ENCODE measurements at places on chromosomes 5 and 9. TPM values are rescaled to one million over a fixed set of nuclear protein-coding genes. Genes with fewer than 3 reads are reported as not detected.

Gene MLANA
- total RNA-seq: not detected

Gene ASB6
- total RNA-seq: 9.2 TPM

Gene EQTN
- total RNA-seq: not detected

Gene ZFP2
- total RNA-seq: 5.4 TPM

Gene C9orf152
- total RNA-seq: not detected

Gene GABRA6
- total RNA-seq: not detected

Gene GLRA1
- total RNA-seq: not detected

Gene IL4
- not detected for total RNA-seq

Gene HNRNPAB
- total RNA-seq: 101 TPM

Gene C5orf15
- 35.7 TPM for total RNA-seq

Gene NEURL1B
- 42.8 TPM for total RNA-seq

Gene SNCAIP
- total RNA-seq: 3.1 TPM

Gene VCAN
- total RNA-seq: 37.5 TPM

Gene HRH2
- 3.8 TPM for total RNA-seq

Gene IL17B
- 6.4 TPM for total RNA-seq

Gene PCDHB15
- 7.3 TPM for total RNA-seq

Gene NPDC1
- total RNA-seq: 21.4 TPM

DNA sequence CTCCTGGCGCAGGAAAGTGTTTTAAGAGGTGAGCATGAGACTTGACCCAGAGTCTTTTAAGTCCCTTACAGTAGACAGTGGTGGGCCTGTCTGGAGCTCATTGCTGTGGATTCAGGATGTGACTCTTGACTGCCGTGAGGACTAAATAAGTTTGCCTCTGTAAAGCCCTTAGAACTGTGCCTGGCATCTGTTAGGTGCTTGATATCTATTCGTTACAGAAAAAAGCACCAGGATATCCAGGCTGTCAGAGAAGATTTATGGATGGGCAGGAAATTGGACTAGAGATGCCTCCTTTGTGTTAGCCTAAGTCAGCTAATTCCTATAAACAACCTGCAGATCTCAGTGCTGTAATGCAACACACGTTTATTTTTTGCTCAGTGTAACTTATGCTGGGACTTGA, 12.6 kb downstream of the ERGIC1 start:
- no peak for DNase-seq

DNA sequence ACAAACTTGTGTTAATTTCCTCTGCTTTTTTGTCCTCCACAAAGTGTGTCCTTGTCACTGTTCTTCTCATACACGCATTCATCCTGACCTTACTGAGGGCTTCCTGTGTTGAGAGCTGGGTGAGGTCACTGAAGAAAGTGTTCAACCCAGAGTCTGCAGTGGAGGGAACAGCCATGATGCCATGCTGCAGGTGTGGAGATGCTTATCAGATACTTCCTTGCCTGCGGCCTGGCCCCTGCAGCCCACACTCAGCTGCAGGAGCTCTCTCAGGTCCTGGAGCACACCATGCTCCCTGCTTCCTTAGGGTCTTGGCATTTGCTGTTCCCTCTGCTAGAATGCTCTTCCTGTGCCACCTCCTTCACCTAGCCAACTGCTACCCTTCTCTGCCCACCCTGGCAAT, 108.1 kb upstream of the SPRY4 start:
- DNase-seq: no peak

- DNase-seq: no peak
Observed at GRCh38 chr5:58235299-58235698, 224.6 kb downstream of the PLK2 start.

DNA sequence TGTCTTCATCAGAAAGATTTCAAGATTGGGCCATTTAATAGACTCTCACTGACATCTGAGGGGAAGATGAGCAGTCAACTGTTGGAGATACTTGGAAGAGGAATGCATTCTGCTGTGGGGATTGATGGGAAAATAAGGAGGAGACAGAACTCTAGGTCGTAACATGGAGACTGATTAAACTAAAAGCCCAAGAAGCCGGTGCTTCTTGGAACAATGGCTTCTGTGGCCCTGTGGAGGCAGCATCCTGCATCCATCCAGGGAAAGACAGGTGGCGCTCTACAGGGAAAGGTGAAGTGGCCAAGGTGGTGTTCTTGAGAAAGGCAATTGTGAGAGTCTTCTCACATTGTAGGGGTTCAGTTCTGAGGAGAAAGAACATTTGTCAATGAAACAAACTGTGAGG, 31.3 kb downstream of the ZFAND5 start:
- no peak for DNase-seq

GRCh38 chr9:93468763-93469456, 15.5 kb upstream of the FAM120AOS start:
- DNase-seq: no peak

GRCh38 chr9:120742951-120743416, 28.7 kb upstream of the MEGF9 start:
- no peak for DNase-seq

DNA sequence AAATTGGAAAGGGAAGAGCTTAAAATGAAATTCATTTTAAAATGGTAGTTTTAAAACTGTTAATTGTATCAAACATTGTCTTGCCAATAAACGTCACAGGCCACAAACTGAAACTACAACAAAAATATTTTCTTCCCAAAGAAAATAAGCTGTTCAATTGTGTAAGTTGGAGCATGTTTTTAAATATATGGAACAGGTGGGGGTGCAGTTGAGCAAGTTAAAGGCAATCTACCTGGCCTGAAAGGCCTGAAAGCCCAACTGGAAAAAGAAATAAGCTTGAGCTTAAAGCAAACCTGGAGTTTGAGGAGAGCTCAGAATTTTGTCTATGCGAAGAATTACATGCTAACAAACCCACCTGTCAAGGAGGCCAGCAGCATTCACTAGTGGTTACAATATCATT, 439.5 kb downstream of the ACTL7B start:
- DNase-seq: no peak

DNA sequence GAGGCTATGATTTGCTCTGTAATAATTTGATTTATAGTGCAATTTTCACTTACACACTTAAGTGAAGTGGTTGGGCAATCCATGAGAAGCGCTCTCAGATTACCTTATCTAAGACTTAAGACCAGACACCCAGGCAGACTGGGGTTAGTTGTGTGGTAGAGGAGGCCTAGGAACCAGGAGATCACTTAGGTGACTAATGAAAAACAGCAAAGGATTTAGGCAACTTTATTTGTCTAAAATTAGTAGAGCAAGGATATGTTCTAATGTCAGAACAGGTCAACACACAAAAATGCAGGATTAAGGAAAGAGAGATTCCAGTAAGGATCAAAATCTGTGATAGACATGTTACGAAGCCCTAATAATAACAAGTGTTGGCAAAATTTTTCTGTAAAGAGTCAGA, 913.8 kb downstream of the TLE1 start:
- DNase-seq: no peak

DNA sequence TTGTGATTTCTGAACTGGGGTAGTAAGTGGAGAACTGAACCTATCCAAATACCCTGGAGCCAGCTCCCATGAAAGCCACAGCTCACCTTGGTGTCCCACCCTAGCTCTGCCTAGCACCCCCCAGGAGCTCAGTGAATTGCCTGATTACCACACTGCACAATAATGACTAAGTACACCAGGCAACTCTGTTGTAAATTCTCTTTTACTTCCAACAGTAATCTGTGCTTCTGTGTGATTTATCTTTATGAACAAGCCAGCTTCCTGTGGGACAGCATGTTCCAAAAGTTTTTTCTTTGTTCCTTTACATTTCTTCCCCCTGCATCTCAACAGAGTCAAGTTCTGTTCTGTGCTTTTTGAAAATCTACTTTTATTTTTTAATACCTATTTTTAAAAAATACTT, 22.1 kb upstream of the GRPEL2 start:
- DNase-seq: no peak

GRCh38 chr5:41918105-41918504, 7.0 kb upstream of the FBXO4 start:
- DNase-seq: no peak

DNA sequence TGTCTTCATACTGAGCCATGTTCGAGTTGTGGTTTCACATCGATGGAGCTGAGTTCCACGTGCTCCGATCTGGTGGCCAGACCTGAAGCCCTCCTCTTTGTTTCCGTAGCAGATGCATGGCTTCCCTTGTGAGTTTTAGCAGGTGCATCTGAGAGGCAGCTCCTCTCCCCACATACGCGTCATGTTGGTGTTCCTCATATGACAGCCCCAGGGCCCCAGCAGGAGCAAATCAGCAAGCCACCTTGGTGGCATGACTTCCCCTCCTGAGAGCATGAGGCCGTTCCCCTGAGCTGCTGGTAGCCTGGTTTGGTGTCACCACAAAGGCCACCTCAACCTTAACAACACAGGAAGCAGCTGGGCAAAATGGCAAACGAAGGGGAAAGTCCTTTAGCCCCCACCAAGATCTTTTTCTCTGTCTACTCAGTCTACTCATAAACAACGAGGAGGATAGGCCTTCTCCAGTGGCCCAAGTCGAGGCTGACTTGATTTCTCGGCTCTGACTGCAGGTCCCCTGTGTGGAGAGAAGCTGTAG, 5.9 kb downstream of the CYFIP2 start:
- DNase-seq: no peak

DNA sequence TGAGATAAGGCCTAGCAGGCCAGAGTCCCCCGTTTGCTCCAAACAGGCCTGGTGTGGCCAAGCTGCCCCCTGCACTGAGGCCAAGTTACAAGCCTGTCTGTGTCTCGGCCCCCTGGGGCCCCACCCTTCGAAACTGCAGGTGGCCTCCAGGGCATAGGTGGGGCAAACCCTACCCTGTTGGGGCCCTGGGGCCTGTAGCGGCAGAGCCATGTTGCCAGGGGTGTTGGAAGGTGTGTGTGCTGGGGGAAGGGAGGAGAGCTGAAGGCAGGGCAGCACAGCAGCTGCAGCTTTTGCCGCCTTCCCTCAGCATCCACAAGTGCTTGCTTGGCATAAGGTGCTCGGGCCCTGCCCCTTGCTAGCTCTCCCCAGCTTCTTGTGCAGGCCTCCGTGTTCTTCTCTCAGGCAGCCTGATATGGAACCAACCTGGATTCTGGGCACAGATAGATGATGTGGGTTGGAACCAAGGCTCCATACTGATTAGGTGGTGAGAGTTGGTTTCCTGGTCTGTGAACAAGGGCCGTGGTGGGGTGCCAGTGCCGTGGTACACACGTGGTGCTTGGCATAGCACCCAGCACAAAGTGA, 12.7 kb downstream of the IRF1 start:
- DNase-seq: peak; percentile 60

GRCh38 chr5:91361790-91362189, 21.3 kb downstream of the ARRDC3 start:
- no peak for DNase-seq

GRCh38 chr9:109190151-109190550, 23.1 kb upstream of the FRRS1L start:
- DNase-seq: no peak

DNA sequence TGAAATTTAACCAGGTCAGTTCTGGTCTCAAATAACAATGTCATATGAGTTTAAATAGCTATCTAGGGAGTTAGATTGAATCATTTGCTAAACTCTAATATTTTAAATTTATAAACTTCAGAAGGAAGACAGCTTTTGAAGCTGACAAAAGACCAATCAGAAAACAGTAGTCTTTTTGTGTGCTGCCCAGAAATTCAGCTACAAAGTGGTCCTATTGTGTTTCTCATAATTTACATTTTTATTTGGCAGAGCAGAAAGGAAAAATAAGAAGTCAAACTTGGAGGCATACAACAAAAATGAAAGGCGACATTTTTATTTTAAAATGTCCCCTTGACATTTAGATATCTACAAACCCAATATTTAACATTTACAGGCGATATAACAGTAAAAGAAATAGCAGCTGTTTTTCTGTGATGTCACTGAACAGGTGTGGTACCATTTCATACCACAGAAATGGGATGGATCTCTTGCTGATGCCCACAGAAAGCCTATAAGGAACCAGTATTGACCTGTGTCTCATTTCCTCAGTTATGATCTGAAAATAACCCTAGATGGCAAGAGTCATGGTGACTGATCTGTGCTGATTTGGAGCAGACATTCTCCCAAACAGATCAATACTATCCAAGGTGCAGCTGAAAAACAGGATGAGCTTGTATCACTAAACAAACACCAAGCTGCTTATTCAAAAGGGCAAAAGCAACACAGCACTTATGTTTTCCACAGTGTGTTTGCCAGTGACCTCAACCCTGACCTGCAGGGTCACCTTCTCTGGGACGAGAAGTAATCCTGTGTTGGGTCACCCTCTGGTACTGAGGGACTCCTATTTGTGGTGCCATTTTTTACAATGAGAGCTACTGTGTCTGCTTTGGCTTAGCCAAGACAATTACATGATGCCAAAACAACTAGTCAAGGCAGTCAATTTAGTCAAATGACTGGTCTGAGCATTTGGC, 3.6 kb upstream of the FST start:
- no peak for DNase-seq

GRCh38 chr9:132020820-132021510, 58.7 kb downstream of the MED27 start:
- no peak for DNase-seq

DNA sequence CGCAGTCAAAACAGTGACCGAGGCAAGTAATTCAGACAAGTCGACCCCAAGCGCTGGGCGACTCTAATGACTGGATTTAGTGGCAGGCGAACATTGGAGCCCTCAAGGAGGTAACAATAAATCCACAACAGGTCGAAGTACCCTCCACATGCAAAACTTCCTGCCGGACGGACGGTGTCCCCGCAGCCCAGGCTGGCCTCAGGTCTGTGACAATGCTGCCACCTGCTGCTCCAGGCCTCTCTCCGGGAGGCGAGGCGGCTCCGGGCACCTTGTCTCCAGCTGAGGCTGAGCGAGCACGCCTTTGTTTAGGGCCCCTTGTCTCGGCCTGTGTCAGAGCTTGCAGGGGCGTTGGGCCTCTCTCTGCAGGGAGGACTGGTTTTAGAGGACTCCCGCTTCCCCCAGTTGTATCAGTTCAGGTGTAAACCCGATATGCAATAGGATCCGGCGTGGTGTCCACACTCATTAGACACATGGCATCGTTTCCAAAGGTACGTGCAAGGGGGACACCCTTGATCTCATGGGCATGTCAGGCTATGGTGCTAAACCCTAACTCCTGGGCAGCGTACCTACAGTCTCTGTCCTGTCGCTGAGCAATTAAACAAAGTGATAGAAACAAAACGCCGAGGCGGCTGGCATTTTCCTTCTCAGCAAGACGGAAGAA, 628.0 kb upstream of the ADAMTS16 start:
- DNase-seq: no peak

DNA sequence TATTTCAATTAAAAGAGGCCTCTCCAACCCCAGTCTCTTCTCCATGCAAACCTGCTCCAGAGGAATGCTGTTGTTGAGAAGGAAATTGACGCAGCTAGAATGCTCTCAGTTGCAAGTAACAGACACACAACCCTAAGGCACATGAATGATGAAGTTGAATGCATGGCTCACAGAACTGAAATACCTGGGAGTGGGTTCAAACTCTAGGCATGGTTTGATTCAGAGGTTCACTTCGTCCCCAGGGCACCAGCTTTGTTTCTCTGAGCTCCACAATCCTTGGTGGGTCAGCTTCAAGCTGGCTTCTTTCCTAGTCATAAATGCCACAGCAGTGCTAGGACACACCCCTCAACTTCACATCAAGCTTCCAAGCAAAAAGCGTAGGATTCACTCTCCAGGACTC, 4.6 kb downstream of the ACTL7B start:
- DNase-seq: no peak

DNA sequence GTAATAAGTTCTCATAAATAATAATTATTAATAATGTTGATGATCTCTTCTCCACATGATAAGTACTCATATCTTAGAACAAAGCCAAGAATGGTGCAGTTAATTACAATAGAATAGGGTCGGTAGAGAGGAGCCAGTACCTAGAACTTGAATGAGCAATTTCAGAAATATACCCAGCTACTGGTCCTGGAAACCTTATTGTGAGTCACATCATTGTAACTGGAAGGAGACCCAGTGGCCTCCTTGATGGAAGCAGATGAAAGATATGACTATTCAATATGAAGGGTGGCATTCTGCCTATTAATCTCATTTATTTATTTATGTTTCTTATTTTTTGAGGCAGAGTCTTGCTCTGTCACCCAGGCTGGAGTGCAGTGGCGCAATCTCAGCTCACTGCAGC, 37.7 kb upstream of the SHOC1 start:
- DNase-seq: no peak
